GM23248 (cell line): ENCODE measurements at places on chromosomes 12 and 14. TPM values are rescaled to one million over a fixed set of nuclear protein-coding genes. Genes with fewer than 3 reads are reported as not detected.
A peak's percentile ranks its signal among the peaks of the same experiment; 100 is the strongest.

DNA sequence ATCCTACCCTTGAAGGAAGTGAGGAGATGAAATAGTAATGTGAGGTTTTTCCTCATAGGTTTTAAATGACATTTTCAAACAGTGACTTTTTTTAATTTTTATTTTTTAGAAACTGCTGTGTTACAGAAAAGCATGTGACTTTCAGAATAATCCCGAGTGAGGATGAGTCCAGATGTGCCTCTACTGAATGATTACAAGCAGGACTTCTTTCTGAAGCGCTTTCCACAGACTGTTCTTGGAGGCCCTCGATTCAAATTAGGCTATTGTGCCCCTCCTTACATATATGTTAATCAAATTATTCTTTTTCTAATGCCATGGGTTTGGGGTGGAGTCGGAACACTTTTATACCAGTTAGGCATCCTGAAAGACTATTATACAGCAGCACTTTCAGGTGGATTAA is 15.8 kb downstream of the PCNX4 start:
- no peak for DNase-seq

DNA sequence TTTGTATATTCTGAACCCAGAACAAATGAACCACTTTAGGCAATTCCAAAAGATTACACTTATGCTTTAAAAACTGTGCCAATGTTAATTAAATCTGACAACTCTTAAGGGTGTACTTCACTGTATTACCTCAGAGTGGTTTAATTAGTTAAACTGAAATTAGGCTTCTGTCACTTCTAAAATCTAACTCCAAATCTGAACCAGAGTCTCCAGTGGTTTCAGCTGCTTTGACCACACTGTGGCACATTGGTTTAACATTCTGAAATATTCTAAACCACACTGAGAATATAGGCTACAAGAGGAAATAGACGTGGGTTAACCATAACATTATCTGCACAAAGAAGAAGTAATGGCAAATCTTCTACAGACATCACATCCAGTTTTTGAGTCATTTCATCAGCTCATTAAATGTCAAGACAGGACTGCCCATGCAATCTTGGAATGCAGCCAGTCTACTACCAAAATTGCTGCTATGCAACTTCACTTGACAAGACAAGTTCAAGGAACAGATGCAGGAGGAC is 94.8 kb downstream of the LRP6 start:
- peak; percentile 46 for DNase-seq

GRCh38 chr12:120130011-120130410 is 13.5 kb upstream of the RAB35 start:
- DNase-seq = no peak

GRCh38 chr12:4957761-4958160 is 48.1 kb downstream of the KCNA1 start:
- no peak for DNase-seq

DNA sequence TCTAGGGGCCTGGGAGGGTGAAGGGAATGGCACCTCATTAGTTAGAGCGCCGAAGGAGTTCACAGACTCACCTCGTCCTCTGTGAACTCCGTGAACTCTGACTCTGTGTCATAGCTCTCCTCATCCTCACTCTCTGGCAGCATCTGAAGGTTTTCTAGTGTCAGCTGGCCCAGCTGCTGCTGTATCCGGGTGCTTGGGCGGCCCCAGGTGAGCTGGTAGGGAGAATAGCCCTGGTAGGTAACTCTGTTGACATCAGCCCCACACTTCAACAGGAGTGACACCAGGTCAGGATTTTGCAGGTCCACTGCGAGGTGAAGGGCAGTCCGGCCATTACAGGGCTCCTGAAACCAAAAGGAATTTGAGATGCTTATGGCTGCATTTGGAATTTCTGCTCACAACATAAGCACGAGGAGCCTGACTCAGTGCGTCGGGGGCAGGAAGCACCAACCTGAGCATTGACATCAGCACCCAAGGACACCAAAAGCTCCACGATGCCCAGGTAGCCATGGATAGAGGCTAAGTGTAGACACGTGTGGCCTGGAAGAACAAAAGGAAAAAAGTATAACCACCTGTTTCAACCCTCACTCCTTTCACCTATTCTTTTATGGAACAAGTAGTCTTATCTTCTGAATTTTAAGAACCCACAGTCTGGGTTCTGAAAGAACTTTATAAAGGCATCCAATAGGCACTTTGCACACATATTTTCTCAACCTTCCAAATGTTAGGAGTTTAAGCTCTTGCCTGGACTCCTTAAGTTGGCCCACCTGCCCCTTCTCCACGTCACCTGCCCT is 2.0 kb downstream of the NFKBIA start:
- peak; percentile 50 for DNase-seq

- DNase-seq = peak; percentile 57
Observed at GRCh38 chr12:6570264-6570887, 2.3 kb upstream of the NOP2 start.

GRCh38 chr12:106074361-106074705 is 64.4 kb downstream of the NUAK1 start:
- peak; percentile 43 for DNase-seq

DNA sequence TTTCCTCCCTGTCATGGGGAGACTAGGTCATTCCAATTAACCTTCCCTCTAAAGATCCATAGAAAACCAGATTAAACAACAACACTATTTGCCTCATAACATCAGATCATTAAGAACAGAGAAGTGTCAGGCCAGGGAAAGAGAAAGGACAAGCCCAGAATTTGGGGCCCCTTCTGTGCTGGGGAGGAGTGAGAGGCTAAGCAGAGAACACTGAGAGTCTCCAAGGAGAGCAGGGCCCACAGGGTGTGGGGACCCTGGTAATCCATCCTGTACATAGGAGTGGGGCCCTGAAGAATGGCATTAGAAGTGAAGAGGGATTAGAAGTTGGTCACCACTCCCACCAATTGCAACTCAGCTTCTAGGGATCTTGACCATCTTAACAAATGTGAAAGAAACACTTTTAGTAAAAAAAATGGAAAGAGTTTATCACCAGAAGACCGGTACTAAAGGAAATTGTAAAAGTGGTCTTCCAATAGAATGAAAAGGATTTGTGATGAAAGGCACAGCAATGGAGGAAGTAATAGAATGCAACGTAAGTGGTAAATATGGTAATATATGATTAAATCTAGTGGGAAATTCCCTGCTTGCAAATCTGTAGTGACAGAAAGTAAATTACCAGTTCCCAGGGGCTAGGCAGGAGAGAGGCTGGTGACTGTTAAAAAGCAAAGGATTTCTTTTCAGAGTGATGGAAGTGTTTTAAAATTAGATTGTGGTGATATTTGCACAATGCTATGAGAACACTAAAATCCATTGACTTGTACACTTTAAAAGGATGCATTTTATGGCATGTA is 14.0 kb upstream of the TMTC1 start:
- DNase-seq = no peak

GRCh38 chr12:53726341-53726740 is 911 bp downstream of the CALCOCO1 start:
- peak; percentile 48 for DNase-seq

- no peak for DNase-seq
Observed at GRCh38 chr12:32650508-32650907, 28.6 kb upstream of the DNM1L start.

GRCh38 chr14:60206249-60206670 is 41.1 kb upstream of the DHRS7 start:
- DNase-seq = no peak

DNA sequence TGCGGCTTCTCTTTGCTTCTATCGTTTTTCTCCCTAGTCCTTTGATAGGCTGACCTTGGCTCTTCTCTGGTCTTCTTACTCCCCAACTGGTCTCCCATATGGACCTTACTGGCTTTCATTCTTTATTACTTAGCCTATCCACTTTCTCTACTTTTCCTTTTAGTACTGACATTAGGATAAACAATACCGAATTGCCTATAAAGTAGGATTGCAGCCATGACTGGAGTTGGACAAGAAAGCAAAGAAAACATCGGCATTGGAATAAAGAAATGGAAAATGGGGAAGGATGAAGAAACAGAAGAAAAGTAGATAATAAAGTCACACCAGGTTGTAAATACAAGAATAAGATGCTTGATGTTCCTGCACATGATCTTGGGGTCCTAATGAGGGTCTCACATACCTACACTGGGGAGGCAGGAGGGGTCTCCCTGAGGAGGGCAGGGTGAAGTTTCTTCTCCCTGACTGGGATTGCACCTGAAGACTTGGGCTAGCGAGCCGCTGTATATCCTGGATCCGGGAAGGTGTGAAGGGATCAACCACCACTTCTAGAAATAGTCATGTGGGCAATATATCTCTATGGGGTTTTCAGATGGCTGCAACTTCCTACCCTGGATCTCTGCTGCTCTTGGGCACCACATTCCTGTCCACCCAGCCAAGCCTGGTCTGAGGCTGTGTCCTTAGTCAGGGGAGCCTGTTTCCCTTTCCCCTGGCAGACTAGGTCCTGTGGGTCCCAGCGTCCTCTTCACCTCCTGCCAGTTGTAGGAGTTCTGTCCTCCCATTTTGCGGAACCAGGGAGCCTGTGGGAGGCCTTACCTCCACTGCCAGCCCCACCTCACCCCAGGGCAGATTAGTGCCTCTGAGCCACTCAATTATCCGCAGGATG is 13.1 kb downstream of the NKX2-1 start:
- no peak for DNase-seq

DNA sequence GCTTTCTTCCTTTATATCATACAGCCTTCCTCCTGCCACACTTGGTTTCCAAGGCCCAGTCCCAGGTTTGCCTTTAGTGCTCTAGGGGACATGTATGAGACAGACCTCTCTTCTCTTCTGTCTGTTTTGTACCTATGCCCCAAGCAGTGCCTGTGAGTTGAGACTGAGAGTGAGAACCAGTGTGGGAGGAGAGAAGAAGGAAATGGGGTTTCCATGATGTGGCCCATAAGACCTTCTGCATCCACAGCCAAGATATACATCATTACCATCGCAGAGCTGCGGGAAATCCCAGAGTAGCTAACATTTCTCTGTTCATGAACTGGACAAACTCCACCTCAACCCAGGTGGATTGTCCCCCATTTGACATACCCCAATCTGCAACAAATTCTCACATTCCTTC is 2.8 kb downstream of the TESPA1 start:
- DNase-seq = no peak

DNA sequence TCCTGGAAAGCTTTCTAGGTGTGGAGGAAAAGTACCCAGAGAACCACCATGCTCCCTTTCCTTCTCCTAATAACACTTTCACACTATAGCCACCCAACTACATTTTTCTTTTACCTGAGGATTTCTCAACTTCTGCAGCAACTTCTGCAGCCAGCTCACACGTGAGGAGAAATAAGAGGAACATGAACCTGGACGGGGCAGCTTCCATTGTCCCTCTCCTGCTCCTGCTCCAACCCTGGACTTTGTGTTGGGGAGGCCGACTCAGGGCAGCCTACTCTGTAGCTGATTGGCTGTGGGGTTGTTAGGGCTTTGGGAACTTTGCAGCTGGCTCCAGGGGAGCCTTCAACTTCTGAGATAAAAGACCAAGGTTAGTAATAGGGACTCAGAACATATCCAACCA is at the start of gene ERP27:
Gene ERP27, minus strand, starts transcription at position 237 of the 400 bp plus-strand sequence. Its CDS starts 29 bp downstream, at position 208.
- DNase-seq = no peak

DNA sequence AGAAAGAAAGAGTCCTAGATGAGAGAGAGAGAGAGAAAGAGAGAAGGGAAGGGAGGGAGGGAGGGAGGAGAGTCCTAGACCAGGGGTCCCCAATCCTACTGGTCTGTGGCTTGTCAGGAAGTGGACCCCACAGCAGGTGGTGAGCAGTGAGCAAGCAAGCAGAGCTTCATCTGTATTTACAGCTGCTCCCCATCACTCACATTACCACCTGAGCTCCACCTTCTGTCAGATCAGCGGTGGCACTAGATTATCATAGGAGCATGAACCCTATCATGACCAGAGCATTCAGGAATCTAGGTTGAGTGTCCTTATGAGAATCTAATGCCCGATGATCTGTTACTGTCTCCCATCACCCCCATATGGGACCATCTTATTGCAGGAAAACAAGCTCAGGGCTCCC is 39.2 kb upstream of the AMN1 start:
- no peak for DNase-seq

GRCh38 chr12:16348435-16349130 is 1.1 kb downstream of the MGST1 start:
- DNase-seq = peak; percentile 66

DNA sequence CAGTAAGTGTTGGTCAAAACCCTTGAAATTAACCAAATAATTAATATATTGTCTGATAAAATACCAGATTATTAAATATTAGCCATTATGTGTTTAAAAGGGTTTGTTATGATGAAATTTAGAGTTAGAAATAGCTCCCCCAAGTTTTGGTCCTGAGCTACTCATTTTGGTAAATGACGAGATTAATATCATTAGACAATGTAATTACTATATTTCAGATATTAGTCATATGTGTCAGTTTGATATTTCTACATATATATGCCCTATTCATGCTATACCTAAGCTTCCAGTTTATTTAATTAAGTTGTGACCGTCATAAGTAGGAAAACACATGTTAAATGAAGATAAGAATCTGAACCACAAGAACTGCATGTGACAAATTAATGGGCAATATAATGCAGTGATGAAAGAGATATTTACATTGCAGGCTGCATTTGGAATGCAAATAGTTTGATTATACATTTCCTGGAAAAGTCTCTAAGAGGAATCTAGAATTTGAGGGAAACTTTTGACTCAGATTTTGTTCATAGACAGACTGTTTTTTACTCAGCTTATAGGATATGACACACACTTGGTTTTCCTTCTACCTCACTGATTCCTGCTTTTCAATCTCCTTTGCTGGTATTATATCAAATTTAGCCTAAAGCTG is 70.5 kb downstream of the TBC1D30 start:
- peak; percentile 64 for DNase-seq

The CACNA1C gene
- total RNA-seq = 8.6 and 11.5 TPM in 2 replicates

The FLRT2 gene
- 72.8 and 94.1 TPM in 2 replicates for total RNA-seq

The RTL1 gene
- total RNA-seq = not detected in 2 replicates

The C12orf54 gene
- total RNA-seq = not detected in 2 replicates

The NRIP2 gene
- total RNA-seq = not detected in 2 replicates

The BMP4 gene
- not detected in 2 replicates for total RNA-seq
